Spinal cord (tissue), 10 donors: ENCODE measurements at places on chromosomes 6 and 20.

- no peak for DNase-seq
These were observed 29.0 kb upstream of the TMEM244 start for GRCh38 chr6:129890164-129890563.

- no peak for DNase-seq
These were observed 362.6 kb downstream of the EPM2A start for GRCh38 chr6:145372671-145373151.

GRCh38 chr6:45758787-45759471 is 256.7 kb downstream of the CLIC5 start:
- DNase-seq = no peak

- no peak for DNase-seq
These were observed 12.4 kb upstream of the RSPO4 start for GRCh38 chr20:1014471-1014870.

- DNase-seq = no peak
These were observed 69.6 kb downstream of the AFG1L start for GRCh38 chr6:108364470-108364869.
